GDM1 (cell line): ENCODE measurements at places on chromosomes 13 and 19.
A peak's percentile ranks its signal among the peaks of the same experiment; 100 is the strongest.

- DNase-seq: no peak
Observed at GRCh38 chr13:75847588-75847987, 211.5 kb downstream of the LMO7 start.

GRCh38 chr13:98158172-98158899 is 15.4 kb downstream of the FARP1 start:
- no peak for DNase-seq

- DNase-seq: no peak
Observed at GRCh38 chr19:10144361-10144760, 24.7 kb upstream of the EIF3G start.

DNA sequence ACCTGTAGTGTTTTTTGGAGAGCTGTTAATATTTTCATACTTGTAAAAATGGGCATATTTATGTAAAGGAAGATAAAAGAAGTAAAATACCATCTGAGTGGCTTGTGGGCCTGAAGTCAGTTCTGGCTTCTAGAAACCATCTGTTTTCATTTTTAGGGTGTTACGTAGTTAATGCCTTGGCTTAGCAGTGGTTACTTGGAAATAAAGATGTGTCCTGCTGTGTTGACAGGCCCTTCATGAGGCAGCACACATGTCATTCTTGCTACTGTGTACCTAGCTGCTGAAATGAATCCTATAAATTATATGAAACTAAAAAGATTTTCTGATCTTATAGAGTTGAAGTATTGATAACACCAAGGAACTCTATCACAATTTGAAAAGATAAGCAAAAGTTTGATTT is 16.0 kb downstream of the ILF3 start:
- no peak for DNase-seq

DNA sequence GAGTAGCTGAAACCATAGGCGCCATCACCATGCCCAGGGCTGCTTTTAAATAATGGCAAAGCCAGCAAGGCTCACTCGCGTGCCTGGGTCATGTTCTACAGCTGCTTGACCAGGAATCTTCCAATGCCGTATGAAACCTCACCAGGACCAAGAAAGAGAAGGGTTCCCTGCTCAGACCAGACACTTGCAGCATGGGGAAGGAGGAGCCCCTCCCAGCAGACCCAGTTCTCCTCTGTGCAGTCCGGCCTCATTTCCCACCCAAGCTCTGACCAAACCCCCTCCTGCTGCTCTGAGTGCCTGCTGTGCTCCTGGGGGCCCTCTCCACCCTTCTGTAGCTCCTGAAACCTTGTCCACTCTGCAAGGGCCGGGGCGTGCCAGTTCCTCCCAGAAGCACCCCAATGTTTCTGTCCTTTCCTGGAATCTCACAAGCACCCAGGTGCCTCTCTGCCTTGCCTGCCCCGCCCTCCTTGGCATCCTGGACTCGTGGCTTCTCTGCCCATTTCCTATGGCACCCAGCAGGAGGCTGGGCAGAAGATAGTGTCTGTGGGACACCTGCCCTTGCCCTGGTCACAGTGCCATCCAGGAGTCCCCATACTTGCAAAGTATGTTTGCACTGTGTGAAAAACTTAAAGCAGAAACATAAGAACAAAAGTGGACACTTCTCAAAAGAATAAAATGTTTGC is 6.8 kb upstream of the SLC7A9 start:
- DNase-seq: no peak

DNA sequence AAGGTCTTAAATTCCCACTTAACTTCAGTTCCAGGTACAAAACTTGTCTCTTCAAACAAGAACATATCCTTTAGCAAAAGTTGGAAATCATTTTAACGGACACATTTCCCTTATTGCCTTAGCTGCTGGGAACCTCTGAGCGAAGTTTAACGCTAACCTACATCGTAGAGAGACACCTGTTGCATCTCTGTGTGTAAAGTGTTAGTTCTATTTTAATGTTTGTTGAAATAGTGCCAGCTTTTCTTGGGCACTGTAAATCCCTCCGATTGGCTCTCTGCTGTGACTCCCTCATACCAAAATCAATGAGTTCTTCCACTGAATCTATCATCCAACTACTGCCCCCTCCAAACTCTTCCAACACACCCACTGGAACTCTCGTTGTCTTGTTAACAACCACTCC is 2.3 kb upstream of the HIF3A start:
- no peak for DNase-seq

GRCh38 chr19:51263808-51264207 is 12.9 kb downstream of the SIGLECL1 start:
- DNase-seq: no peak

- no peak for DNase-seq
Observed at GRCh38 chr19:10201176-10201575, 6.4 kb upstream of the DNMT1 start.

- no peak for DNase-seq
Observed at GRCh38 chr13:100597253-100597652, 8.7 kb upstream of the GGACT start.

- no peak for DNase-seq
Observed at GRCh38 chr19:6610934-6611852, 20.2 kb upstream of the CD70 start.

GRCh38 chr19:5364674-5365073 is 24.1 kb upstream of the PTPRS start:
- no peak for DNase-seq

- DNase-seq: no peak
Observed at GRCh38 chr13:31167490-31167889, 5.8 kb upstream of the HSPH1 start.

GRCh38 chr19:41535029-41535622 is 40.8 kb upstream of the CEACAM21 start:
- no peak for DNase-seq

DNA sequence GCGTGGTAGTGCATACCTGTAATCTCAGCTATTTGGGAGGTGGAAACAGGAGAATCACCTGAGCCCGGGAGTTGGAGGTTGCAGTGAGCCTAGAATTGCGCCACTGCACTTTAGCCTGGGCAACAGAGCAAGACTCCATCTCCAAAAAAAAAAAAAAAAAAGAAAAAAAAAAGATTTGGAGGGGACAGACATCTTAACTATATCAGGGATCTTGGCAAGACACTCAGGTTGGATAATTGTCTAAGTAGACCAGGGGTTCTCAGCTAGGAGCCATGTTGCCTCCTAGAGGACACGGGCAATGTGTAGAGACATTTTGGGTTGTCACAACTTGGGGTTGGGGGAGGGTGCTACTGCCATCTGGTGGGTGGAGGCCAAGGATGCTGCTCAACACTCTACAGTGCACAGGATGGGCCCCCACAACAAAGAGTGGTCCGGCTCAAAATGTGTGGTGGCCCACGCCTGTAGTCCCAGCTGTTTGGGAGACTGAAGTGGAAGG is 1.9 kb upstream of the ZNF580 start:
- peak; percentile 42 for DNase-seq

DNA sequence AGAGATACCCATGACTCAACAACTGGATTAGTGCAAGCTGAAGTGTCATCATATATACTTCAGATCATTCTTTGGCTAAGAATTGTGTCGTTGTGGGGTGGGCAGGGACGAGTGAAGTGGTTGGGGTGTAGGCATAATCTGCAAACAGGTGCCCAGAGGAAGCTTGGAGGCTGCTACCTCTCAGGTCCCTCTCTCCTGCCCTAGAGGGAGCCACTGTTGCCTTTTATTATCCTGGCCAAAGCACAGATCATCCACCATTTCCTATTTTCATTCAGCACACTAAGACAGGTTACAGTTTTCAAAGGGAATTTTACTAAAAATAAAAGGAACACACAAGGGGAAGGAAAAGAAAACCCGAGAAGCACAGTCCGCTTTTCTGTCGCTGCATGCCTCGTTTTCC is 126.6 kb downstream of the HS6ST3 start:
- DNase-seq: no peak

- no peak for DNase-seq
Observed at GRCh38 chr19:32287811-32288227, 57.6 kb upstream of the ZNF507 start.

- DNase-seq: peak; percentile 19
Observed at GRCh38 chr13:35356572-35356971, 119.9 kb downstream of the MAB21L1 start.

GRCh38 chr13:99553033-99553432 is 51.8 kb downstream of the TM9SF2 start:
- no peak for DNase-seq

DNA sequence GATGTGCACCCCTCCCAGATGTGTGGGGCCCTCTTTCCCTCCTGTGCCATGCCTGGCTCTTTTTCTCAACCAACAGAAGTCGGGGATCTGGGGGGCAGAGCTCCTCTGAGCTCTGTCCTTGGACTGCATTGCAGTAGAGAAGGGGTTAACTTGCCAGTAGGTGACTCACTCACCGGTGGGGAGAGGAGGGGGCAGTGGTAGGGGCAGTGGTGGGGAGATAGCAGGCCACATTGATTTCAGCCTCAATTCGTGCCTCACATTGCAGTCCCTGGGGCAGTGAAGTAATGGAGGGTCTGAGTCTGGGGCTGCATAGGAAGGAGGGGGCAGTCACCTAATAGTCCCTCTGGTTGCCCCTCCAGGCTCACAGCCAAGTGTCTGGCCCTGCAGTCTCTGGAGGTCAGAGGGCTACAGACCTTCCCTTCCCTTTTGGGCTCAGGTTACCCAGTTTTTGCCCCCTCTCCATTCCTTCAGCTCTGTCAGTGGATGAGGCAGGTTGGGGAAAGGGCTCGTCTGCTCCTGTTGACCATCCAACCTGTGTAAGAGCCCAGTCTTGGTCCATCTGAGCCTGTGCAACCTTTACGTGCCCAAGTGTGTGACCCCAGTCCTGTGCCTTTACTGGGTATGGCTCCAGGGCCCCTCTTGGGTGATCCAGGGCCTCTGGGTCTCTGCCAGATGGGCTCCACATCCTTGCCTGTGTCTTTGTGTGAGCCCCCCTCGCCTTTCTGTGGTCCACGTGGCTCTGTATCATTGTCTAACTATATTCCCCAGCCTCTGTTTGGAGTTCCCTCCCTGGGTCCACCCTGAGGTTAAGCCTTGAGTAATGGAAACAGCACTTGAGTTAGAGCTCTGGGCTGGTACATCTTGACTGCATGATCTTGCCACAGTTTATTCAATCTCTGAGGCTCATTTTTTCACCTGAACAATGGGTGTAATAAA is 13.0 kb downstream of the CIC start:
- peak; percentile 23 for DNase-seq
